Common myeloid progenitor, CD34-positive (primary cell): ENCODE measurements at places on chromosomes 11 and 22.
A peak's percentile ranks its signal among the peaks of the same experiment; 100 is the strongest.

DNA sequence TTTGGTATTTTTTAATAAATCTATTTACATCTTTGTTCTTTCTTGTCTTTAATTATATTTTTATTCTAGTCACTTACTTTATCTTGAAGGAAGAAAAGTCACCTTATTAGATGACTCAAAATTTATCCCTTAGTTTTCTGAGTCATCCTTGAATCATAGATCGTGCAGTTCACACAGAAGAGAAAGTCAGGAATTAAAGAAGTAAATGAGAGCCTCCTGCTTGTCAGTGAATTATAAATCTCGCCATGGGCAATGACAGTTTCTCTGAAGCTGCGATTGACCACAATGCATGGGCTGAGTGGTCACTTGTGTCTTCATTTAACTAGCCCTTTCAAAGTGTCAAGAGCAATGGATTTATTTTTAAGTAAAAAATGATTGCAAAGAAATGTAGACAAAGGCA, 91.2 kb downstream of the LUZP2 start:
- H3K27ac ChIP-seq: no peak overlapping the region
- no peaks in the 10 kb centered on the region for H3K27me3 ChIP-seq
- DNase-seq: no peak
- H3K4me3 ChIP-seq: no peak overlapping the region

- H3K4me1 ChIP-seq: no peaks in the 10 kb centered on the region
- H3K27ac ChIP-seq: no peak overlapping the region
- no peaks in the 10 kb centered on the region for H3K36me3 ChIP-seq
- no peak overlapping the region for H3K4me3 ChIP-seq
These were observed 116.8 kb upstream of the NECTIN1 start for GRCh38 chr11:119845756-119846155.

DNA sequence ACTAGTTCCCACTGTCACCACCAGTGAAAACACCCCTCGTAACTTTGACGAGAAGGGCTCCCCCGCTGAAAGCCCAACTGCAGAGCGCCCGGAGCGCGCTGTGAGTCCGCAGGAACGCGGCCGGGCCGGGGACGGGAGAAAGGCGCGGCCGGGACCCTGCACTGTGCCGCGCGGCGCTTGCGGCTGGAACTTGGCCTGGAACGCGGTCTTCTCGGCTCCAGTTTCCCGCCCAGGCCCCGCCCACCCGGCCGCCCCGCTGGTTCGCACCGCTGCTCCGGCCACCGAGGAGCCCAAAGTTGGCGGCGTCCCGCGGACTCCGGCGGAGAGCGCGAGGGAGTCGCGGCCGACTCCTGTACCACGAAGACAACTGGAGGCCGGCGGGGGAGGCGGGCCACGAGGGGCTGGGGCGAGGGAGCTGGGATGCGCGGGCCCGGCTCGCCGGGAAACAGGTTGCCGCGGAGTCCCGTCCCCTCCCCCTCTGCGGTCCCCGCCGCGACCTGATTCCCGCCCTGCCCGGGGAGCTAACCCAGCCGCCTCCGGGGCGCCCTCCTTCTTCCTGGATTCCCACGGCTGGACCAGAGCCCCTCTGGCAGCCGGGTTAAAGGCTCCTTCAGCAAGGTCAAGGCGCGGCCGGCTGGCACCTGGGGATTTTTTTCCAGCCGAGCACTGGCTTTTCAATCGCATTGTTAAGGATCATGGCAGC, 3.4 kb downstream of the TENM4 start:
- peak; percentile 41 for DNase-seq
- H3K27ac ChIP-seq: no peak overlapping the region
- peaks cover 98% of the 10 kb centered on the region for H3K27me3 ChIP-seq
- H3K4me1 ChIP-seq: no peaks in the 10 kb centered on the region

- no peak overlapping the region for H3K27ac ChIP-seq
- DNase-seq: no peak
- peaks cover 2% of the 10 kb centered on the region for H3K4me1 ChIP-seq
These were observed 51.7 kb downstream of the RAB30 start for GRCh38 chr11:83019888-83020579.

DNA sequence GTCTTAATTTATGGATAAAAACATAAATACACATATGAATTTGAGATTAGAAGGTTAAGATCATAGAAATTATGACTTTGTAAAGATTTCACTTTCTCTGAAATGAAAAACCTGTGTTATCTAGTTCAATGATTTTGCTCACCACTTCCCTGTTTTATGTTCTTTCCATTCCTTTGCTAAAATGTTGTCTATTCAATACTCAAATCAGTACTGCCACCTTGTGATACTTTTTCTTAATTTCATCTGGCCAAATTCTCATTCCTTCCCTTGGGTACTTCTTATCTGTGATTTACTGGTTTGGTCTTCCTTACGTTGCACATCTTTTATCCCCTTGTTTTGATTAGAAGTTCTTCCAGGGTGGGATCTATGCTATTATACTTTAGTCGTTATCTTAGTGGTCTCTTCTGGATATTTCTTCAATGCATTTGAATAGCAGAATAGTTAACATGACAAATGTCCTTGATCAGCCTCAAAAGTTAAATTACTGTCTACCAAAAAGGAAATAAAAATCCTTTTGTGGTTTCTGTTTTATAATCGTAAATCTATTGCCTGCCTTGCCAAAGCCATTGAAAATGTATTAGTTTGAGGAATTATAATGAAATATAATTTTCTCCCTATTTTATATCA, 197.0 kb downstream of the PGR start:
- no peaks in the 10 kb centered on the region for H3K36me3 ChIP-seq
- H3K27ac ChIP-seq: no peak overlapping the region
- DNase-seq: peak; percentile 34
- no peaks in the 10 kb centered on the region for H3K4me1 ChIP-seq

DNA sequence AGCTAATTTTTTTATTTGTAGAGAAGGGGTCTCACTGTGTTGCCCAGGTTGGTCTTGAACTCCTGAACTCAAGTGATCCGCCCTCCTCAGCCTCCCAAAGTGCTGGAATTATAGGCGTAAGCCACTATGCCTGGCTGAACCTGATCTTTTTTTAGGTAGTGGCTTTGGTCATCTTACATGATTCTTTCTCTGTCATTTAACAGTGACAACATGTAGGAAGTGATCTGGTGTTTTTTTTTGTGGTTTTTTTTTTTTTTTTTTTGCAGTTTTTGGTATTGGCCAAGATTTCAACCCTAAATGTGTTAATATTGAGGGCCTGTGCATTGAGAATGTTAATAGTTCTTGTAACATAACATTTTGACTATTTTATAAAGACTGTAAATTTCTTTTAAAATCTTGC, 8.0 kb upstream of the FERMT3 start:
- no peak for DNase-seq
- H3K36me3 ChIP-seq: peaks cover 84% of the 10 kb centered on the region
- no peak overlapping the region for H3K4me3 ChIP-seq
- H3K4me1 ChIP-seq: no peaks in the 10 kb centered on the region

DNA sequence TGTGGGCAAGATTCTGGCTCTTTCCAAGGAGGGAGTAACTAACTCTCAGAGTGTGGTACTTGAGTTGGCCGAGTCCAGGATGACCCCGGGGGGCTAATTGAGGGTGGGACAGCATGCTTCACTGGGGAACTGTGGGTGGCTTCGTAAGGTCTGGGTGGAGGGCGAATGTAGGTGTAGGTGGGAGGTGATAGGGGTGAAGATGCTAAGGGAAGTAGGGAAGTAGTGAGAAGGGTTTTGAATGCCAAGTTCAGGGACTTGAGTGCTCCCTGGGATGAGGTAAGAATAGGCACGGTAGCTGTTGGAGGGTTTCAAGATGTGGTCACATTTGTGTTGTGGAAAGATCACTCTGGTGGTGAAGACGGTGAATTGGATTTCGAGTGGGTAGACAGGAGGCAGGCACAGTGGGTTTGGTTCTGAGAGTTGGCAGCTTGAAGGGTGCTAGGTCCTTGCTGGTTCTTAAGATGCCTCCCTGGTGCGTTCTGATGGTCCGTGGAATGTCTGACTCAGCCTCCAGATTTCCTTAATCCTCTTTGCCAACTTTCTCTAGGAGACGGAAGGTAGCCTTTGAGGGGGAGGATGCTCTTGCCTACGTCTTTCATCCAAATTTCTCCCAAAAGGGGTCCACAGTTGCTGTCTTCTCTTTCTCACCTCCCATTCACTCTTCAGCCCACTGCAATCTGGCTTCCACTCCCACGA, 2.5 kb upstream of the DNAL4 start:
- H3K4me1 ChIP-seq: peaks cover 14% of the 10 kb centered on the region
- H3K27me3 ChIP-seq: peaks cover 2% of the 10 kb centered on the region
- no peaks in the 10 kb centered on the region for H3K36me3 ChIP-seq
- H3K27ac ChIP-seq: no peak overlapping the region
- DNase-seq: no peak

- no peaks in the 10 kb centered on the region for H3K36me3 ChIP-seq
- DNase-seq: peak; percentile 98
- H3K27me3 ChIP-seq: no peaks in the 10 kb centered on the region
- peaks cover 21% of the 10 kb centered on the region for H3K4me1 ChIP-seq
- H3K27ac ChIP-seq: peak within 1 kb of the TSS; percentile 86
- H3K4me3 ChIP-seq: peak within 1 kb of the TSS; percentile 87
These were observed at the start of gene SIK2 for GRCh38 chr11:111601979-111602864. Gene SIK2, plus strand, starts transcription at chr11:111602449. Its CDS starts 115 bp downstream, at chr11:111602564.

- peaks cover 17% of the 10 kb centered on the region for H3K27me3 ChIP-seq
- H3K4me1 ChIP-seq: no peaks in the 10 kb centered on the region
- H3K36me3 ChIP-seq: no peaks in the 10 kb centered on the region
- H3K4me3 ChIP-seq: no peak overlapping the region
These were observed 13.1 kb downstream of the GRIK4 start for GRCh38 chr11:120524536-120525085.

DNA sequence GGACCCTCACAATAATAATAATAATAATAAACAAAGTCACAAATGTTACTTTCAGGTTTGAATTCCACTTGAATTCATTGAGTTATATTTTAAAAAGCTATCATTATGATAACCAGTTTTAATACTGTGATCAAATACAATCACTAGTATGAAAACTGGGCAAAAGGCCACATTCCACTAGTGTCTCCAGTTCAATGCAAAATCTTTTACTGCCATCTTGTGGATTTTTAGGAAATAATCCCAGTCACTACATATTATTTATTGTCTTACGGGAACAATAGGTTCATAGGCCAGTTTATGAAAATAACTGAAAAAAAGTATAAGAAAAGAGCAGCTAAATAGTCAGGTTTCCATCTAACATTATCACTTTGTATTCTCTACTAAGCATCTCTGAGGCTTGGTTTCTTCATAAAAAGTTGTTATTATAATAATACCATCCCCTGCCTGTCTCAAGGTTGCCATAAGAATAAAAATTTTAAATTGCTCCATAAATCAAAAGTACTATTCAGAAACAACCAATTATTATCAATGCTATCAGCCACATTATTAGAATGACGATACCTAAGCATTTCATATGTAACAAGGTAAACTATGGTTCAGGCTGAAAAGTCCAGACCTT, 533.9 kb upstream of the CCDC90B start:
- DNase-seq: peak; percentile 58
- H3K36me3 ChIP-seq: no peaks in the 10 kb centered on the region
- no peaks in the 10 kb centered on the region for H3K4me1 ChIP-seq
